Stimulated activated CD4-positive, alpha-beta T cell treated with anti-CD3 and anti-CD28 coated beads, Interleukin-1b, Interleukin-23, amount 100 ng/mL, for 4 hours (primary cell): ENCODE measurements at places on chromosomes 5 and 9.

DNA sequence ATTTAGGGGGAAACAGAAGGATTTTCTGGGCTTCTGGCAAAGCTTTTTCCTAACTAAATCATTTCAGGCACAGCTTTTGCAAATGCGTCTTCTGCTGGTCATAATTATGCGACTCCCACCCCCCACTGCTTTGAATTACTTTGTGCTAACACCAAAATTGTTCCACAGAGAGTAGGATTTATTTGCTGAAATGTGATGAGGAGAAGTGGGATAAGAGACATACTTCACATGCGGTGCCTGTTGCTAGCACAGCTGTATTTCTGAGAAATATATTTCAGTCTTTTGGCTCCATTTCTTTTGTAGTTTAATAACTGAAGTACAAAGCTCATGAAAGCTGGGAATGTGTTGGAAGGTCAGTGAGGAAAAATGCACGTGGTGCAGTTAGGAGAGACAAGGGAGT is 83.2 kb upstream of the TAS2R1 start:
- no peak for DNase-seq

DNA sequence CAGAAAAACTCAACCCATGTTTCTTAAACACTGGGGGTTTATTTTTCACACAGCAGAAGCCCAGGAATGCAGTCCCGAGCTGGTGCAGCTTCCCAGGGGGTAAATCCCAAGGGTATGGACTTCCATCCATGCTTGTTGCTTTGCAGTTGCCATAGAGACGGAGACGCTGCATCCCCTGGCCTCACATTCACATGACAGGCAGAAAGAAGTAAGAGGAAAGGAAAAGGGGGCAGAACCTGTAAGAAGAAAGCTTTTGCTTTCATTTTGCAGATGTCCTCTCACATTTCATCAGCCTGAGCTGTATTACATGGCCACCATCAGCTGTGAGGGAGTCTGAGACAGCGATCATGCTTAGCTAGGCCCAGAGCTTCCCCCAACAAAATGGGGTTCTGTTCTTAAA is 321.0 kb downstream of the AGTPBP1 start:
- no peak for DNase-seq

- no peak for DNase-seq
Measured at GRCh38 chr5:81936066-81936465, 35.8 kb upstream of the ATG10 start.

DNA sequence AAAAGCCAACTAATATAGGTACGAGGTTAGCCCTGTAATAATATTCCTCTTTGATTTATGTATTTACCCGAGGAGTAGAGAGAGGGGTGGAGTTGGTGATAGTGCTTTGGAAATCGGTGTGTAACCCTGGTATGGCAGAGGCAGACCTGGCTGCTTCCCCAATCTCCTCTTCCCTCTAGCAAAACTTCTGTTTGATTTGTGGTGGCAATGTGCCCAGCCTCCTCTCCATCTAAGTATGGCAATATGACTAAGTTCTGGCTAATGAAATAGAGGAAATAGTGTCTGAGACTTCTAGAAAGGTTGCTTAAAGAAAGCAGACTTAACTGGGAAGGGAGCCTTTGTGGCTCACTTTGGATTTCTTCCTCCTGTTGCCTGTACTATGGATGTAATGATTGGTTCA is 491.1 kb downstream of the ENC1 start:
- DNase-seq = no peak

GRCh38 chr9:125926936-125927335 is 179.8 kb downstream of the PBX3 start:
- no peak for DNase-seq

GRCh38 chr9:95007226-95007869 is 280.8 kb downstream of the AOPEP start:
- DNase-seq = no peak

DNA sequence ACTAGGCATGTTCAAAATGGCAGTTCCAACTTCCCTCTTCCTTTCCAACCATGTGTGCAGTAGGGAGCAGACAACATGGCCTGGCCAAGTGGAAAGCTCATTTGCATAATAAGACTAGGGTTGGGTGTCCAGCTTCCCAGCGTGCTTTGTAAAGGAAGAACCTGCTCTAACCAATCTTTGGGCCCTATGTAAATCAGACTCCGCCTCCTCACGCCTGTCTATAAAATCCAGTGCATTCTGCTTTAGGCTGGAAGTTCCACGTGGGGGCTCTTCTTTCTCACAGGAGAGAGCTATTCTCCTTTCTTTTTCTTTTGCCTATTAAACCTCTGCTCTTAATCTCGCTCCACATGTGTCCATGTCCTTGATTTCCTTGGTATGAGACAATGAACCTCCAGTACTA is 83.4 kb downstream of the GCNT1 start:
- no peak for DNase-seq

GRCh38 chr5:144438237-144438636 is 267.6 kb downstream of the KCTD16 start:
- DNase-seq = no peak

DNA sequence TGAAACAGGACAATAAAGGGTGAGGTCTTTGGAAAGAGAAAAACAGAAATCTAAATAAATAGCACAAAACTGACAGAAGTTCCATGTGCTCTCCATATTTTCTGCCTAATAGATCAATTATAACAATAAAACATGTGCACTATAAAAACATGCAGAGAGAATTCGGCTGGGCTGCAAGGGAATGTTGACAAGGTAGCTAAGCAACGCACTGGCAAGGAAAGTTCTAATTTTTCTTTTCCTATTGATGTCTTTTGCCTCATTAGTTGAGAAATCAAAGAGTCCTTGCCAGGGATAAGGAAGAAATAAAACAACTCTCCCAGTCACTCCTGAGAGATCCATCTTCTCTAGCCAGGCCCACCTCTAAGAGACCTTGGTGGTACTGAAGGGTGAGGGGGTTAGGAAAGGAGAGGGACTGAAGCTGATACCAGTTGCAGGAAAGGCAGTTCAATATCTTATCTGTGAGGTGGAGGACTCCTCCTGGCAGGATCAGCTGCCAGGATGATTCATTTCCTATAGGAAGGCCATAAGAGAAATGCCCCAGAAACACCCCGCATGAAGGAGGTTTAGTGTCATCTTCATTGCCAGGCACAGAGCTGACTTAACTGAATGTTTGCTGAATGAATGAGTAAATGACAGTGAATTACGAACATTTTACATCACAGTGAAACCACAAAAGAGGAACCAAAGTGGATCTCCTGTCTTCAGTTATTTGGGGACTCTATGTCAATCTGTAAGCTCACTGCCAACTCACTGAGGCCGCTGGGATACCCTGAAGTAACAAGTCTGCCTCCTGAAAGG is 63.7 kb upstream of the IFNK start:
- no peak for DNase-seq

DNA sequence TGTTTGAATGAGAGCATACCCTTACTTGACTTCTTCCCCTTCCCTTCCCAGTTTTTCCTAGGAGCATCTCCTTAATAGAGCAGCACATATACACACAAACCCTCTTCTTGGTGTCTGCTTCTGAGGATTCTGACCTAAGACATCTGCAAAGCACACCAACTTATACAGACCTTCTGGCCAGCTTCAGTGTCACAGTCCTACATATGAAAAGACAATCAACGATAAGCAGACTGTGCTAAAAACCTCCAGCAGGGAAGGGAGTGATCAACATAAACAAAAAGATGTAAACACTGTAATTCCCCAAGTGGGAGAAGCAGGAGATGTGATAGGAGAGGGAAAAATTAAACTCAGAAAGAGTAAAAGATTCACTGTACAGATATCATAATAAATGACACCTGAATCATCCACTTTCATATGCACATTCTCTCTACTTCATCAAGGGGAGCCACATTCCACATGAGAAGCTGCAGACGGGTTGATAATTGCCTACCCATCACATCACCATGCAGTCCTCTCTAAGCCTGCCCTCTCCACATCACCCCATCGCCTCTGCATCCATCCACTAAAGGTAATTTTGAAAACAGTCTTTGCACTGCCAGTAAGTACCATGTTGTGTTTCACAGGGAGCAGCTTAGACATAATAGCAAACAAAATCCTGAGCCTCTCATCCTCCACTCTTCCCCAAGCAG is 13.0 kb downstream of the APBA1 start:
- DNase-seq = no peak

DNA sequence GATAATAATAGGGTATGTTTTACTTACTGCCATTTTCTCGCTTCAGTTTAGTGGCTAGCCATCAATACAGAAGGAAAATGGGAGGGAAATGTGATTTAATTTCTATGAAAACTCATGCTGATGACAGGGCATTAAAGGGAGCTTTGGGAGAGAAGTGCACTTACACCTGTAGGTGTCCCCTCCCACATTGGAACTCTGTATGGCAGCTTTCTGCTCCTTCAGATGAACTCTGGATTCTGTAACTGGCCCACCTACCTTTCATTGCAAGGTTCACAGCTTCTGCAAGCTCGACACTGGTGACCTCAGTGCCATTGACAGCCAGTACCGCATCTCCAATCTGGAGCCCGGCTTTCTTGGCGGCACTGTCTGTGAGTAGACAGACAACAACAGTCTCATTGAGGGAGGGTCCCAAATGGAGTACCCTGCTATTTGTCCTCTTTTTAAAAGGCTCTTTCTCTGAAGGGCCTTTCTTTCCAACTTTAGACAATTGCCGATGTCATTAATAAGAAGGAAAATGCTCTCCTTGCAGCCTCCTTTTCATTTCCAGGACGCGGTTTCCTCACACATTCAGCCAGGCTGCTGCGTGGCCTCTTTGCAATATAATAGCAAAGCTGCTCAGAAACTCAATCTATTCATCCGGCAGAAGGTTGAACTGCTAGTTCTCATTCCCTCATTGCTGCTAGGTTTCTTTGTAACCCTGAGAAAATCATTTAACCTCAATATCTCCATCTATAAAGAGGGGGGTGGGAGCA is 63.6 kb downstream of the NUDT12 start:
- no peak for DNase-seq

DNA sequence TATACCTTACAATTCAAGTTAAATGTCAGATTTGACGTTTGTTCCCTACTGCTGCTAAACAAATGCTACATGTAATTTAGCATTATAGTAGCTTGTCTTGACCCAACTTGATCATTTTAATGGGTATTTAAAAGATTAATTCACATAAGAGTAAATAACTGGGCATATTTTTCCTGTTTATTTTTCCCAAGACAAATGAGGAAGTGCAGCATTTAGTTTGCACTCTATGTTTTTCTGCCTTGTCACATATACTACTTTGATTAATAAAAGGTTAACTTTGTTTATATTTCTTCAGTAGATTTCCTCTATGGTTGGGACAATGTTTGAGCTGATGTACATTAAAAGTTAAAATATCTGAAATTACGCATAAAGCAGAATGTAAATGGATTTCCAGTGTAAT is 641.8 kb downstream of the PRR16 start:
- DNase-seq = no peak

- DNase-seq = no peak
Measured at GRCh38 chr9:135167356-135167755, 79.9 kb downstream of the OLFM1 start.

GRCh38 chr9:101487443-101487840 is 46.2 kb upstream of the RNF20 start:
- no peak for DNase-seq

DNA sequence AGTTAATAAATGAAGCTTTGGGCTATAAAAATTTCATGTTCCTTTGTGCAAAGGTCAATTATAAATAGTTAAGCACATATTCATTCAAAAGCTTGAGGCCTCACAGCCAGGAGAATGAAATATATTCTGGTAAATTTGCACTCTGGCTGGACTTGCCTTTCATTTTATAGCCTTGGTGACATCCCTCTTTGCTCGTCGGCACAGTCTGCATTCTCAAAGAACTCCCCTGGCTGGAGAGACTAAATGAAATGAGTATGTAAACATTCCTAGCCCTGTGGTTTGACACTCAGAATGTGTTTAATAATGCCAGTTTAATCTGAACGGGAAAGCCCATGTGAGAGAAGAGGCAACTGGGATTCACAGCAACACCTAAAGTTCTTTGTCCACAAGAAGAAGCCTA is 285.6 kb downstream of the BRINP1 start:
- DNase-seq = no peak

DNA sequence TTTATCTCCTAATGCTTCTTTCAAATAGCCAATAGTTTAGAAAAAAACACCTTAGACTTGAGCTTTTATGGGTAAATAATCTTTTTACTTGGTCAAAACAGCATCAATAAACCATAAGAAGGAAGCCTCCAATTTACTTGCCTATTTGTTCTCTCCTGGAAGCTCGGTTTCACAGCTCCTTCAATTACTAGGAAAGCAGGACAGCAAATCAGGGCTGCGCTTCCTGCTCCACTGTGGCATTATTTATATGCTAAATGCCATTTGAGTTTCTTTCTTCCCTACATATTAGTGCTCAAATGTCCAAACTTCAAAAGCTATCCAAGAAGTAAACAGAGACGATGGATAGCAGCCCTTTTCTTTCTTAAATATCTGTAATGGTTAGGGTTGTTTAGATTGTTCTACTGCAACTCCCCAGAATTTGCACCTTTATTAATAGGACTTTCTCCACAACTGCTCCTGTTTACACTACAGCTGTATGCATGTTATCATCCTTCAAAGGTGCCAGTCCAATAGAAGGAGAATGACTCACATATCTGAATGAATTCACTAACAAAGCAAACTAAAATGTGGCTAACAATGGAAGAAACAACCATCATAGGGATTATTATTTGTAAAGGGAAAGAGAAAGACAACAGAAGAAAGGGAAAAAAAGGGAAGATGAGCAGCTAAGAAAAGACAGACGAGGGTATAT is 58.7 kb downstream of the MED27 start:
- DNase-seq = no peak

DNA sequence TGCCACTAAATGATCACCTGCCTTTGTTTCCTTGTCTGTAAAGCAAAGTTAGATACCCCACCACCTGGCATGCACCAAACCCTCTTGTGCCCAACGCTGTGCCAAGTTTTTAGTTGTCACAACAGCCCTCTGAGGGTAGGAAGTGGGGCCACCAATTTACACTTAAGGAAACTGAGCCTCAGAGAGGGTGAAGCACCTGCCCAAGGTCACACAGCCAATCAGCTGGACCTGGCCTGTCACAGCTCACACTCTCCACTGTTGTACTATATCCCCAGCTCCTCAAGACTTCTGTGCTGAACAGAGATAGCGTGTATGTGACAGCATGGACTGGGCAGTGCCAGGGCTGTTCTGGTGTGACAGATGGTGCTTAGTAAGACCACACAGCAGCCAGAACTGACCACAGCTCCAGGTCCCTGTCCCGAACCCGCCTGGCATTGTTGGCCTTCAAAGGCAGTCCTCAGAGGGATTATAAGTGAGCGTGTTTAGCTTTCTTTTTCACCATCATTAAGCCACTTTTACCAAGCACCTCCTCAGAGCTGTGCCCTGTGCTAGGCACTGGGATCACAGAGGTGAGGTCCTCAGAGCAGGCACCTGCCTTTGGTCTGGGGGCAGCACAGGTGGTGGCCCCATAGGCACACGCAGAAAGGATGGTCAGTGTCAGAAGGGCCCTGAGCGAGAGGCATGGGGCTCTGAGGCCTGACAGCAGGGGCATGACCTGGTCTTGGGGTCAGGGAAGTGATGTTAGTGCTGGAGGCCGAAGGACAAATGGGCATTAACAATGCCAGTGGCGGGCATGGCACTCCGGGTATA is 71.1 kb downstream of the COL27A1 start:
- DNase-seq = no peak

GRCh38 chr9:84207491-84207951 is 133.0 kb downstream of the SLC28A3 start:
- no peak for DNase-seq
